Stimulated activated CD8-positive, alpha-beta memory T cell treated with anti-CD3 and anti-CD28 coated beads, Interleukin-4, amount 100 ng/mL, for 48 hours (primary cell): ENCODE measurements at places on chromosomes 1 and 21.

DNA sequence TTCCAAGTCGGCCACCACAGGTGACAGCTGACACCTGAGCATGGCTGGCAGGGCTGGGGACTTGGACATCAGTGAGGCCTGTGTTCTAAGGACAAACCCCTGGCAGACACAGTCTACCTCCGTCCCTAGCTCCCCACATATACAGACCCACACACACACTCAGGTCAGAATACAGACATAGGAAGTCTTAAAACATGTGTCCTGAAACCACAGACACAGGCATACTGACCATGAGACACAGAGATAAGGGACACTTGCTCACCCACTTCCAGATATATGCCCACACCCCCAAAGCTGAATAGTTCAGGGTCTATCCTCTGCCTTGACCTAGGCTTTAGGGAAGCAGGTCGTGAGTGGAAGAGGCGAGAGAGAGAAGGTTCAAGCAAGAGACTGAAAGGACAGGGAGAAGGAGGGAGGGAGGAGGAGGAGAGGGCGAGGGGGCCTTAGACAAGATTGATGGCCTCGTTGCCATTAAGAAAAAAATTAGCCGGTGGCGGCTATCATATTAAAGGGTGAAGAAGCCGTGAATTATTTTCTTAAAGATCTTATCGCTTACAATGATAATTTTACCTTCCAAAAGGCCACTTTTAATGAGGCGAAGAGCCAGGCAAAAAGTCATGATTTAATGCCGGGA is 49.9 kb downstream of the TMEM53 start:
- no peak for DNase-seq

GRCh38 chr1:216248628-216249027 is 174.6 kb downstream of the USH2A start:
- DNase-seq: no peak

GRCh38 chr1:14969006-14969405 is 184.5 kb upstream of the TMEM51 start:
- peak; percentile 51 for DNase-seq

- no peak for DNase-seq
Observed at GRCh38 chr1:81388435-81388834, 412.3 kb upstream of the ADGRL2 start.

DNA sequence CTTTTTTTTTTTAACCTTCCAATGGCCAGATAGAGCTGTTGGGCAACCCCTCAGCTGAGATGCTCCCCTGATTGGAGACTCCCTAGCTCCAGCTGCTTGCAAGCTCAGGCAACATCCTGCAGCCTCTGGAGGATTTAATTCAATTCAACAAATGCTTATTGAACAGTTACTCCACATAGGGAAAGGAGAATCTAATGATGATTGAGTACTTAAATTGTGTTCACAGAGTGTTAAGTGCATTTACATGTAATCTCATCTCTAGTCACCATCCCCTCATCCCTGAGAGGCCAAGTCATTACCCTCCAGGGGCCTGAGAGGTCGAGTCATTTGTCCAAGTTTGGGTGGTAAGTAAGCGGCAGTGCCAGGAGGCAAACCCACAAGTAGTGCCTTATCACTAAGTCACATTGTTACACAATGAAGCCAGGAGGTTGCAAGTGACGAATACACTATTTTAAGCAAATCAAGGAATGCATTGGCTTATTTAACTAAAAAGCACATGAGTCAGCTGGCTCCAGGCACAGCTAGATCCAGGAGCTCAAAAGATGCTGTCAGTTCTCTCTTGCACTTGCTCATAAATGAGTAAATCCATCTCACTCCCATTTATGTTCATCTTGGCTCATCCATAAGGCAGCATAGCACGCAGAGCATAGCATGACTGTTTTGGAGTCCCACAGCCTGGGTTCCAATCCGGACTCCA is 64.3 kb downstream of the OPTC start:
- DNase-seq: no peak

- DNase-seq: no peak
Observed at GRCh38 chr1:231778009-231778719, 151.6 kb downstream of the DISC1 start.

GRCh38 chr1:84735483-84735882 is 45.2 kb upstream of the SSX2IP start:
- DNase-seq: no peak

DNA sequence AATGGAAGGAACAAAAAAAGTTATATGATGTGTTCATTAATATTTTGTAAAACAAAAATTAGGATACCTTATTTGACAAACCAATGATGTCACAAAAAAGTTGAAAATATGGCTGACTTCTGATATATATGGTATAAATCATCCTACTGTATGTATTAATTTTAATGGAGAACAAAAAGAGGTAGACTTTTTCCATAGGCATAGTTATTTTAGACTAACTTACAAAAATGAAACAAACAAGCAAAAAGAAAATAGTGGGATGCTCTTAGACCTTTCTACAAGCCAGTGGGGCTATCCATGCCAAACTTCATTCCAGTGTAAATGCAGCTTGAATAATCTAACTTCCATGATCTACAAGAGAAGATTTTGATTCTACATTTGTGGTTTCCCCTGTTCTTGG is 522 bp upstream of the SPTA1 start:
- no peak for DNase-seq

GRCh38 chr21:16509476-16509875 is 779.7 kb downstream of the USP25 start:
- no peak for DNase-seq

- DNase-seq: peak; percentile 12
Observed at GRCh38 chr1:47190857-47191256, 1.0 kb upstream of the PDZK1IP1 start.

DNA sequence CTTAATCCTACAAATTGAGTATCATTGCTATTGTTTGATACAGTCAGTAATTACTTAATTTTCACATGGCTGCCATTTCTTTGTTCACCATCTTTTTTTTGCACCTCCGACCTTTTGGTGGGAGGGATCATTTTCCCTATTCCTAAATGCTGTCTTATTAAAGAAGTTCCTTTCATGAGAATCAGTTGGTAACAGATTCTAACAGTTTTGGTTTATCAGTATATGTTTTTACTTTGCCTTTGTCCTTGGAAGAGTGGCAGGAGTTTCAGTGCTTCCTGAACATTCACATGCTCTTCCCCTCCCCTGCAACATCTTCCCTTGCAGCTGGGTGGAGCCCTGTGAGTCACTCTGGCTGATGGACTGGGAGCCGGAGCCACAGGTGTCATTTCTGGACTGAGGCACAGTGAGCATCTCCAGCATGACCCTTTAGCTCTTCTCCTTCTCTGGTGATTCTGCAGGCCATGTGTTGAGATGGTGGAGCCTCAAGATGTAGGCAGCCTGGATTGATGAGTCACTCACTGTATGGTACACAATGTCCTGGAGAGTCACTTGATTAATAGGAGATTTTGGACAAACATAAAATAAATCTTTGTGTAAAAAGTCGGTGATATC is 217.7 kb downstream of the URB2 start:
- no peak for DNase-seq

GRCh38 chr1:228919914-228920313 is 184.6 kb downstream of the RHOU start:
- DNase-seq: no peak

DNA sequence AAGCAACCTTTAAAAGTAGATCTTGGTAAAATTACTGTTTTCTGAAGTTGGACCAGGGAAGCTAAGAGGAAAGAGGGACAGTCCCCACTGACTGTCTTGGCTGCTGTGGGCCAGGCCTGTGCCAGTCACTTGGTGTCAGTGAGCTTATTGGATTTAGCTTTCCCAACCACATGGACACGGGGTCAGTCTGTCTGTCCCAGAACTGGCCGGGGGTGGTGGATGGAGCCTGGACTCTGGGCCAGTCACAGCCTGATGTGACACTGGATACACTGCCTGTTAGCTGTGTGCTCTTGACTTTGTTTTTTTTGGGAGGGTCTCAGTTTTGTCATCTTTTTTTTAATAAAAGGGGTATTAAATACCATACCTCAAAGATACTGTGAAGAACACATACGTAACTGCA is 96.7 kb downstream of the GALNT2 start:
- peak; percentile 15 for DNase-seq

GRCh38 chr1:25875154-25875855 is at the start of gene PAQR7:
Gene PAQR7, minus strand, starts transcription at chr1:25875708. Its CDS starts 11,869 bp downstream, at chr1:25863839.
- peak; percentile 74 for DNase-seq

DNA sequence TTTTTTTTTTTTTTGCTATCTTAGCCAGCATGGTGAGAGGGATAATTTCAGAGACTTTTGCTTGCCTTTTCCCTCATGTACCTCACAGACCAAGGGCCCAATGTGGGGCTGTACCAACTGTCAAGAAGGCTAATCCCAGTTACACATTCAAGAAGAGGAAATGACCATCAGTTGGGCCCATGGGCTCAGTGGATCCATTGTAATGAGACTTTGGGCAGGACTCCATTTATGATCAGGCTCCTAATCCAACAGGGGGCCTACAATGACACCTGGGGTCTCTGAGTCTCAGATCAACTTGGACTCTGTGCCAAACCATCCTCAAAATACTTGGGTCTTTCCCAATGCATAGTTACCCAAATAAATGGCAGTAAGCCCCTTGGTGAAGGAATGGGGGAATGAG is 450.4 kb upstream of the VAMP3 start:
- no peak for DNase-seq

DNA sequence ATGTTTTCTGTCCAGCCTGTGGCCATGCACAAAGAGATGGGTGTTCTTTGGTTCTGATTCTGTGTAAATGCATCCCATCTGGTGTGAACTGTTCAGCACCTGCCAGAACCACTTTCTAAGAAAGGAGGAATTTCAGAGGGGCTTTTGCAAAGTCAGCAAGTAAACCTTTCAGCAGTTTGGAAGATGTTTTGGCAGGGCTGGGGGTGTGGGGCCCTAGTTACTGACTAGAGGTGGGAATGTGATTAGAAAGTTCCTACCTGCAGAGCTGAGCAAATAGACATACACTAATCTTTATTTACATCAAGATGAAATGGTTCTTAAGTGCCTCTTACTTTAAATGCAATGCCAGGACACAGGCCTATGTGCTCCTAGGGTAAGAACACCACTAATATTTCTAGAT is 378.1 kb upstream of the USP24 start:
- no peak for DNase-seq

GRCh38 chr1:155175281-155175926 is 1.8 kb downstream of the TRIM46 start:
- DNase-seq: peak; percentile 24

- DNase-seq: no peak
Observed at GRCh38 chr1:179875596-179876299, 1.9 kb downstream of the TOR1AIP2 start.

- DNase-seq: no peak
Observed at GRCh38 chr1:215887627-215888026, 320.5 kb downstream of the KCTD3 start.

DNA sequence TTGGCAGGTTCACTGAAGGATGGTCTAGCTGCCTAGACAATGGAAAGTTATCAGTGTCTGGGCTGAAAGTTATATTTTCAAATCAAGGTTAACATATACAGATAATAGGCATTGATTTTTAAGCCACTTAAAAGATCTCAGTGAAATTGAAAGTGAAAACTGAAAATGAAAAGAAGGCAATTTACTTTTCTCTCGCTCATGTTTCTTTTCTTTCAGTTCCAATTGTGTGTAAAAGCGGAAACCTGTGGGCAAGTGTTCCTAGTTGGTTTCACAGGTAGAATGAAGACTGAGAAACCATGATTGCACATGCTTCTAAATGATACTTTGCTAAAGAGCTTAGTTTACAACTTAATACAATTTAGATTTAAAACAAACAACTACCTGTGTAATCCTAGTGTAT is 383.7 kb downstream of the ZP4 start:
- DNase-seq: no peak

DNA sequence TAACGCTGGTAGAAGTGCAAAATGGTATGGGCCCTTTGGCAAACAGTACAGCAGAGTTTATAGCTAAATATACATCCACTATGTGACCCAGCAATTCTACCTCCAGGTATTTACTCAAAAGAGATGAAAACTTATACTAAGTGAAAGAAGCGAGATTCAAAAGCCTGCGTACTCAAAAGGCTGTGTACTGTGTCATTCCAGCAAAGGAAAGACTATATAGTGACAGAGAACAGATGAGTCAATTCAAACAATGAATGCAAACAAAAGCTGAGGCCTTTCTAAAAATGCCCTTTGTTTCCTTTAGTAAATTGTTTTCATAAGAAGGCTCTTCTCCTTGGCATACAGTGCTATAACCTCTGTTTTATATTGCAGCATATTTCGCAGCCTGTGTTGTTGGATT is 268.8 kb upstream of the CSF3R start:
- no peak for DNase-seq

GRCh38 chr1:236701782-236702181 is 15.5 kb downstream of the ACTN2 start:
- no peak for DNase-seq

DNA sequence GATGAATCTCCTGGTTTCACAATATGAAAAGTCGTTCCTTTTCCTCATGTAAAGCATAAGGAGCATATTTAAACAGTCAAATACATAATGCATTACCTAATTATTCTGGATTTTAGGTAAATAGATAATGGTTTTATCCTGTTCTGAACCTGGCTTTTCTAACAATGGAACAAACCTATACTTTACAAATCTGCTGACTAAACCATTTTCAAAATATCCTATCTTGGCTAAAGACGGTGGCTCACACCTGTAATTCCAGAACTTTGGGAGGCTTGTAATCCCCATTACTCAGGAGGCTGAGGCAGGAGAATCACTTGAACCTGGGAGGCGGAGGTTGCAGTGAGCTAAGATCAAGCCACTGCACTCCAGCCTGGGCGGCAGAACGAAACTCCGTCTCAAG is 2.9 kb downstream of the SMIM12 start:
- DNase-seq: no peak

GRCh38 chr1:78334114-78334513 is 156.7 kb upstream of the PTGFR start:
- no peak for DNase-seq

- DNase-seq: no peak
Observed at GRCh38 chr1:32331549-32331948, 4.5 kb downstream of the MARCKSL1 start.

GRCh38 chr1:17016317-17016661 is 4.6 kb upstream of the ATP13A2 start:
- DNase-seq: no peak

GRCh38 chr1:197632651-197633050 is 142.6 kb downstream of the DENND1B start:
- DNase-seq: no peak

DNA sequence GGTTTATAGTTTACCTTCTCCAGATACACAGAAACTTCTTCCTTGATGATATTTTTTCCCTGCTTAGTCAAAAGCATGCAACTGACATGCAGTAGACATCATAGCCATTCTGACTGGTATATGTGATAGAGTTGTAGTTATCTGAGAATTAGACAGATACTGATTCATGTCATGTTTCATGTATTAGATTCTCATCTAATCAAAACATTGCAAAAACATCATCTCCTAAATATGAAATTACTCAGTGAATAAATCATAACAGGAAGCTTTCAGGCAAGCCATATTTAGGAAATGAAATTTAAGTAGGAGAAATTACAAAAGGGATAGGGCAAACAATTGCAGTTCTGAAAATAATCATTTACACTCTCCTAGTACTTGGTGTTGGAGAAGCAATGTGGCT is 38.4 kb upstream of the ASB17 start:
- no peak for DNase-seq

GRCh38 chr1:22598736-22599135 is 35.4 kb downstream of the EPHA8 start:
- DNase-seq: no peak

GRCh38 chr21:43306911-43307676 is 119.8 kb downstream of the SIK1 start:
- DNase-seq: peak; percentile 30
